ENCODE measurements at places on chromosomes 4 and X.

GRCh38 chr4:123579961-123580360 is 183.4 kb downstream of the SPRY1 start:
- DNase-seq = no peak

DNA sequence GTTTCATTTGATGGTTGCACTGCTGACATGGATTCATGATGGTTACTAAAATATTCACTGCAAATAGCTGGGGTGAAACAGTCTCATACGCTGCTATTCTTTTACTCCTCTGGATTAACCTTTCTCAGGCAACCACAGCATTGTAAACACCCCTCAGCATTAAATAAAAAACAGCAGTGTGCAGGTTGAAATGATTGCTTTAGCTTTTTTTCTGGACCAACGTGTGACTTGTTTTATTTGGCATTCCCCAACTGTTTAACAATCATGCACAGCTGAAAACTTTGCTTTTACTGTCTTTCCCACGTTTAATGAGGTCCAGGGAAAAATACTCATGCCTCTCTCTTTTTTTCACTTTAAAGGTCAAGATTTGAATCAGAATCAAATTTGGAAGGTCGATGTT is 490.8 kb downstream of the RAPGEF2 start:
- DNase-seq = no peak

DNA sequence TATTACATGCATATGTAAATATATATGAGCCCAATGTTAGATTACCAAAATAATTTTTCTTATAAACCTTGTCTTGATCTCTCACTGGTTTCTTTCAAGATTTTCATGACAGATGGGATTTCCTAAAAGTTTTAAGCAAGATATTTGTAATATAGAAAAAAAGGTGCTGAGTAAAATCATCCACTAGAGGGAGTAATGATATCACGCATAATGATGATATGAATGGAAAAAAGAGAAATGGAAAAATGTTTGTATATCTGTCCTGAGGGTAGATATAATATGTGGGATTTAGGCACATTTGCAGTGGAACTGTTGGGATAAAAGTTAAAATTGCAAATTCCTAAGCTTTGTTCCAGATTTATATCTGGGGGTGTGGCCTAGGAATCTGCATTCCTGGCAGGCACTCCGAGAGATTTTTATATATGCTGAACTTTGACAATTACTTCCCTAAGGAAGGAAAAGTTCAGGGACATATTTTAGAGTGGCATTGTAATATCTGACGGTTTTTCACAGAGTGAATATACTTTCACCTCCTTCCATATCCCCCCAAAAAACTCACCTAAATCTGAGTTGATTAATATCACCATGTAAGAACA is 60.5 kb downstream of the TMA16 start:
- DNase-seq = no peak

GRCh38 chr4:3466691-3467600 is 3.8 kb downstream of the DOK7 start:
- DNase-seq = no peak

DNA sequence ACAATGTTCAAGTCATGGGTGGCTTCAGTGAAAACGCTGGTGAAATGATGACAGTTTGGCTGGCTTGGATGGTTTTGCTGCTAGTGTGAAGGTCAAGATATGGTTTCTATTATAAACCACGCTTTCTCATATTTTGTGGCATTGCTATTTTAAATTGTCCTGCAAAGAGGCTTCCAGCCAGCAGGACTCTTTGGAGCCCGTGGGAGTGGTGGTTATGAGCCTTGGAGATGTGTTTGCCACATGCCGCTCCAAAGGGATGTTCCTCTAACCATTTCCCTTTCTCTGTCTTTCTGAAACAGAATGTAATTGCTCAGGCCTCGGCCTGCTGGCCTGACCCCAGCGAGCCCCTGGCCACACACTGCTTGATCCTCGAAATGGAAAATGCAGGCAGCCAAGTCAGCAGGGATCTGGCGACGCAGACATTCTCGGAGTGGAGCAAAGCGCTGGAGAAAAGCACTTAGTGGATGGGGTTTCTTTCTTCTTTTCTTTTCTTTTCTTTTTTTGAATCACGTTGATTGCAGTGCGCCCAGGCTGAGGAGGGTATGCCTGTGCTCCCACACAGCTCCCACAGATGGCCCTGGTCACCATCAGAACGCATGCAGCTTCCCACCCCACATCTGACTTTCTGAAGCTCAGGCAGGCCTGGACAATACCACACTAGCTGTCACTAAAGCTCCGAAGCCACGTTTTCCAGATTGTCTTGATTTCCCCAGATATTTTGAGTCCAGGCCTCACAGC is 114.0 kb downstream of the ENPP6 start:
- DNase-seq = no peak

- DNase-seq = no peak
Observed at GRCh38 chr4:169756971-169757574, 671 bp downstream of the HPF1 start.

GRCh38 chr4:174398728-174399127 is 115.0 kb downstream of the CEP44 start:
- DNase-seq = peak; percentile 47

GRCh38 chr4:71639380-71639779 is 144.5 kb downstream of the GC start:
- no peak for DNase-seq

DNA sequence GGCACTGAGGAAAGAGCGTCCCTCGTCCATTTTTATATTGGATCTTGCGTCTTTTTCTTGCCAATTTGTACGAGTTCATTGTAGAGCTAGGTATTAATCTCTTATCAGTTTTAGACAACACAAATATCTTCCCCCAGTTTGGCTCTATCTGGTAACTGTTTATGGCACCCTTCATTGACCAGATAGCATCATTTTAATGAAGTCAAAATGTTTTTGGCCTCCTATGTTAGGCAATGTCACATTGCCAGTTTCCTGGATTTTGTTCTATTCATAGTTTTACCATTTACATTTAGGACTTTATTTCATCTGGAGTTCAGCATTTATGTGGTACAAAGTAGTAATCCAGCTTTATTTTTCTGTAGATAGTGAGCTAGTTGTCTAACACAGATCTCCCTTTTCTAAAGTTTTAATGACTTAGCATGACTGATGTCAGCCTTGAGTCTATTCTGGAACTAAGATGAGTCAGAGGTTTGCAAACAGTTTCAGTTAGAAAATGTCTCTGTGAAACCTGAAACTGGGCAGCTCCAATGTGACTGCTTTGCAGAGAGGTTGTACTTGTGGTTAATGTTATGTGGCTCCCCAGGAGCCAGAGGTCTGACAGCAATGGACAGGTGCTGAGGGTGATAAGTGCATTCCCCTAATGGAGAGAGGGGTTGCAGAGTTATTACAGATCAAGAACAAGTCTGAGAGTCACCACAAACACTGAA is 5.3 kb upstream of the STBD1 start:
- DNase-seq = peak; percentile 40

GRCh38 chr4:65805936-65806335 is 135.6 kb upstream of the EPHA5 start:
- DNase-seq = no peak

DNA sequence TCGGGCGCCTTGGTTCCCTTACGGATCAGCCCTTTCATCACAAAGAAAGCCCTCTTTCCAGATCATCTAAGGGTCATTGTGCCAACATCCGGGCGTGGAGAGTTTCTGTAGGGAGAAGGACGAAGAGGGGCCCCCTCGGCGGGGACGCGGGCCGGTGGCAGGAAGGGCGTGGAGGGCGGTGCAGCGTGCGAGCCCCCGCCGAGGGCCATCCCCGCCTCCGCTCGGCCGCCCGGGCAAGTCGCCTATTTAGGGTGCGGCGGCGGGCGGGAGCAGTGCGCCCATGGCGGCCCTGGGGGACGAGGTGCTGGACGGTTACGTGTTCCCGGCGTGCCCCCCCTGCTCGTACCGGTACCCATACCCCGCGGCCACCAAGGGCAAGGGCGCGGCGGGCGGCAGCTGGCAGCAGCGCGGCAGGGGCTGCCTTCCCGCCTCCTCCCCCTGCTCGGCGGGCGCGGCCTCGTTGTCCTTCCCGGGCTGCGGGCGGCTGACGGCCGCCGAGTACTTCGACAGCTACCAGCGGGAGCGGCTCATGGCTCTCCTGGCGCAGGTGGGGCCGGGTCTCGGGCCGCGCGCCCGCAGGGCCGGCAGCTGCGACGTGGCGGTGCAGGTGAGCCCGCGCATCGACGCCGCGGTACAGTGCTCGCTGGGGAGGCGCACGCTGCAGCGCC is at the start of gene ZAR1:
Gene ZAR1 (plus strand): TSS at position 241 of the 668 bp plus-strand sequence. CDS start 40 bp downstream, at position 281.
- no peak for DNase-seq

DNA sequence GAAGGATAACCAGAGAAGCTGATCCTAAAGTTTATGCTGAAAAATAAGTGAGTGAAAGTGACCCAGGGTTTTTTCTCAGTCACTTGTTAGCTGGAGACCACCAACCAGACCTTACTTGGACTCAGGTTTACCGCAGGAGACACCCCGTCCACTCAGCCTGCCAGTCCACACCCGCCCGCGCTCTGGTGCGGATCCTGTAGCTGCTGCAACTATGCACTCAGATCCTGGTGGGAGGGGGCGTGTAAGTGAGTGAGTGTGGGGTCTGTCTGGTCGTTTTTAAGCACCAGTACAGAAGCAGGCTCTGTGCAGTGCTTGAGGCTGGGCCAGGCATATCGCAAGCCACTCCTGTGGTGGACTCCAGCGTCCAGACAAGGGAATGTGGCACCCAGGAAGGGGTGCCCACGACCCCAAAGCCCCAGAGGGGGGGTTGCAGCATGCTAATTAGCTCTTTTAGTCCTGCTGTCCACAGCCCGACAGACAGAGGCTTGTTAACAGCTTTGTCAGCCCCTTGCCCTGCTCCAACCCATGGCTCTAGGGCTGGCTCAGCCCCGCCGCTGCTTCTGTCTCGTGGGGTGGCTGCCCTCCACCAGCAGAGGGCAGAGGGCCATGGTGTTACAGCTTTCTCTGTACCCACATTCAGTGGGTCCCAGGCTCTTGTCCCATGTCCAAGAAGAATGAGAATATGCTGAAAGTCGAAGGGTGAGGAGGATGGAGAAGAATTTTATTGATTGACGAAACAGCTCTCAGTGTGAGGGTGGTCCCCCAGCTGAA is 40.4 kb upstream of the PPP1R2C start:
- no peak for DNase-seq
